IPS-NIHi11 (cell line): ENCODE measurements at places on chromosomes 12 and 14.

DNA sequence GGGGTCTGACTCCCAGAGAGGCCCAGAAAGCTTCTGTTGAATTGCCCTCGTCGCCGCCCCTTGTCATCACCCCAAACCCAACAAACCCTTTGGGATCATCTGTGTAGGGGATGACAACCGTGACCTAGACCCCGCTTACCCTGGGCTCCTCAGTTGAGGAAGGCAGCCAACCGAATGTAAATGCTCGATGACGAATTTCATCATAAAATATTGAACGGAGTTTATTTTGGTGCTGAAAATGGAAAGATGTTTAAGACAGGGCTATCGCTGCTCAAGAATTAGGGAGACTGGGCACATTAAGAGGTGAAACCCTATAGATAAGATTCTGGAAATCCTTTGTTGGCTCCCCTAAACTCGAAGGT lies 512 bp downstream of the ACTR10 start:
- DNase-seq: no peak

DNA sequence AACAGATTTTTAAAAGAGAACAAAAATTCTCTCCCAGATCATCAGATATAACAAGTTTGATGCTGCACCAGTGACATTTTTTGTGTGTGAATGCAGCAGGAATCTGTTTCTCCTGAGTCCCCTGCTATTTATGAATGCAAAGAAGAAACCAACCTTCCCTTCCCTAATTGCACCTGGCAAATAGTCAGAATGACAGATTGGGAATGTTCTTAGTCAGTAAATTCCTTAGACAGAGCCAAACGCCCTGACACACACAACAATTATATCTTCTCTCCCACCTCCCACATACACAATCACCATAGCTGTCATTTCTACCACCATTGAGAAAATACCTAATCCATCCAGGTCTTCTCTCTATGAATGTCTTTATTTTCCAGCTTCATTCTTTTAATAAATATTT lies 174.4 kb downstream of the ALG10B start:
- no peak for DNase-seq

DNA sequence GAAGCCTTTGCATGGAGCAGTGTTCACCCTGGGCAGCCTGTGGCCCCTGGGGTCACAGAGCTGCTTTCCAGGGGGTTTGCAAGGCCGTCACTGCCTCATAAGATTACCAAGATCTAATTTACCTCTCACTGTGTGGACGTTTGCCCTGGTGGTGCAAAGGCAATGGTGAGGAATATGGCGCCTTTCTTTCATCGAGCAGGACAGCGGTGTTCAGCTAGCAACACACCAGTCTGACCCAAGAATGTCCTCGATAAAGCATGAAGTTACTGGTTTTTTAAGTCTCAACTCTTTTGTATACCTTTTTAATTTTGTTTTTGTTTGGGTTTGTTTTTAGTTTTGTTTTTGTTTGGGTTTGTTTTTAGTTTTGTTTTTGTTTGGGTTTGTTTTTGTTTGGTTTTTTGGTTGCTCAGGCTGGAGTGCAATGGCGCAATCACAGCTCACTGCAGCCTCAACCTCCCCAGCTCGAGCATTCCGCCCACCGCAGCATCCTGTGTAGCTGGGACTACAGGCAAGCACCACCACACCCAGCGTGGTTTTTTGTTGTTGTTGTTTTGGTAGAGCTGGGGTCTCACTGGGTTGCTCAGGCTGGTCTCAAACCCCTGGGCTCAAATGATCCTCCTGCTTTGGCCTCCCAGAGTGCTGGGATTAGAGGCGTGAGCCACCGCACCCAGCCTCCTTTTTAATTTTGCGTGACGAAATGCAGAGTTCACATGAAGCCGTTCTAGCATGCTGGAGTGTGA lies 57.9 kb downstream of the PPP2R5C start:
- DNase-seq: no peak

DNA sequence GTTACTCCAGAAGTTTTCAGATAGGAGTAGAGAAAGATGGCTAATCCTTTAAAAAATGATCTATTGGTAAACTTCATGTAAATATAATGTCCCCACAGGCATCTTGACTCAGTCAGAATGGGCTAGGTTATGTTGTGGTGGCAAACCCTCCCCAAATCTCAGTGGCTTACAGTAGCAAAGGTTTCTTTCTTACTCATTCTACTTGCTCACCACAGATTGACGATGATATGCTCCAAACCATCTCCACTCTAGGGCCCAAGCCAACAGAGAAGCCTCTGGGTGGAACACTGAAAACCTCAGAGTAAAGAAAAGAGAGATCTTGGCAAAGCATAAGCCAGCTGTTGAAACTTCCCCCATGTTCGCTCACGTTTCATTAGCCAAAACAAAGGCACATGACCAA lies 146.4 kb downstream of the EMP1 start:
- no peak for DNase-seq

GRCh38 chr14:94050231-94050880 lies 24.2 kb downstream of the OTUB2 start:
- no peak for DNase-seq

- peak; percentile 35 for DNase-seq
Observed at GRCh38 chr14:89296281-89296745, 120.7 kb downstream of the FOXN3 start.

DNA sequence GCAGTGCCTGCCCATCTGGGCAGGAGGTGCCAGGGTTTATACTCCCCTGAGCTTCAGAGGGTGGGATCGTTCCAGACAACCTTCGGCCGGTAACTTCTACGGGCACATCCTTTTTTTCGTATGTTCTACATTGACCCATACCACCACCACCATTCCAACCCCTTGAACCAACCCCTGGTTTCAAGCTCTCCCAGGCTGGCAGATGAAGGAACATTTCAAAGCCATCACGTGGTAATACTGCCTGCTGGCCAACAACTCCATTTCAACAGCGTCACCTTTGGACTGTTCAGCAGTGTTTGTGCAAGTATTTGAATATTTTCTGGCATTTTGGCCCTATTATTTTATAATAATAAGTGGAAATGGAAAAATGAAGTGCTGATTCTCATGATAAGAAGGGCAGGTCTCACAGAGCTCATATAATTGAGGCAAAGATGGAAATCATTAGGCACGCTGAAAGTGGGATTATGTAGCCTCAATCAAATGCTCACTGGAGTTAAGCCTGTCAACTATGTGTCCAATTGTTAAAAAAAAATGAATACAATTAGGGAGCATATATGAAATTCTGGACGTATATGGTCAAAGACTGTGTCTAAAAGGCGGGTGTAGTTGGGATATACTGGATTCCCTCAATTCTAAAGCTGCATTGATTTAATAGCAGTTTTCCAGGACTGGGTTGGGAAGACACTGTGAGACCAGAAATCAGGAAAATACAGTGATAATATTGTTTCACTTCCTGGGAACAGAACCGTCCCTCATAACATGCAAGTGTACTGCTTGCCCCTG lies 162.1 kb downstream of the ZFP36L1 start:
- DNase-seq: no peak
